ENCODE measurements at places on chromosomes 3 and 15.

DNA sequence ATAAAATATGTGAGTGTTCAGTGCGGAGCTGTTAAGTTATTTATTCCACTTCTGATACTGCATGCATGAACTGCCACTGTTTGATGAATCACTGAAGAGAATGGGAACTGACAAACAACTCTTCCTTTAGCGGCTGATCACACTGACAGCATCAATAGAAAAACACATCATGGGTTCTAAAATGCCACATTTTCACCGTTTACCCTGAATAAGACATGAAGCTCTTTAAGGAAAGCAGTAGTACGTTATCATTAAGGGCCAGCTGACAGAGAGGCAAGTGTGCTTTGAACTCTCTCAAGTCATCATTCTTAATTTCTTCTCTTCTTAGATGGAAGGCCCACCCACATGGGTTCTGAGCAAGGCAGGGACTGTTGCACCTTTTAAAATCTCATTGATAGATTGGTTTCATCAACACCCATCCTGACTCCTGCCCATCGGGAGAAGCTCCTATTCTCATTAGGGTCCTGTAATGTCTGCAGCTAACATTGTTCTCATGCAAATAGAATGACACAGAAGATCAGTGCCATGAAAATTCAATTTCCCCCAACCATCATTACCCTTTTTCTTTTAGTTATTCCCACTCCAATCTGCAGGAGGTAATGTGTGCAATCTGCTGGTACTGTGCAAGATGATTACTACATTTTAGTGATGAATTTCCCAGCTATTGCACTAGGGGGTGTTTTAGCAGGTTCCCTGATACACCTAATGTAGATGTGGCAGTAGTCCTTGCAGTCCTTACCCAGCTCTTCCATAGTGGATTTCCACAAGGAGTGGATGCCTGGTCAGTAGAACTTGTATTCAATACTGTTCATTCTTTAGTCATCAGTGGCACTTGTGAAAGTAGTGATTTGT is 119.1 kb downstream of the ROBO2 start:
- no peak for DNase-seq

DNA sequence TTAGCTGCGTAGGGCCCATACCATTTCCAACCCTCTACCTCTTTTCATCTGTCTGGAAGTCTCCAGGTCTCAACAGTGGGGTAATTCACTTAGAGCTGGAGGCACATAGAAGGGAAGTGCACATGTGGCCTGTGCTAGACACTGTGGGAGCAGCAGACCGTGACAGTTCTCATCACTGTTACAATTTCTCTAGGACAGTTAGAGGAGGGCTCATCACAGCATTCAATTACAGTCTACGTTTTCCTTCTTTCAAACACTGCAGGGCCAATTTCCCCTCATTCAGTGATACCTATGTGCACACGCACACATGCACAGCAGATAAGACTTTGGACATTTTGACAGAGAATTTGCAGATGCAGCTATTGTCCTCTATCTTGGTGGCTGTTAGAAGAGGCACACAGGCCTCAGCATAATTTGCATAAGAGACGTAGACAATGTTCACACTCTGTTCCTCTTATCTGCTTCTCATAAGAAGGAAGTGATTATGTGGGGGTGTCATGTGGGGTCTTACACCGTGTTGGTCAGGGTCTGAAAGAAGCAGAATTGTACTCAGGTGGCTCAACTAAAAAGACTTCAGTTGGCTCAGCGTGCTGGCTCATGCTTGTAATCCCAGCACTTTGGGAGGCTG is 12.6 kb upstream of the HRG start:
- DNase-seq, result no peak

DNA sequence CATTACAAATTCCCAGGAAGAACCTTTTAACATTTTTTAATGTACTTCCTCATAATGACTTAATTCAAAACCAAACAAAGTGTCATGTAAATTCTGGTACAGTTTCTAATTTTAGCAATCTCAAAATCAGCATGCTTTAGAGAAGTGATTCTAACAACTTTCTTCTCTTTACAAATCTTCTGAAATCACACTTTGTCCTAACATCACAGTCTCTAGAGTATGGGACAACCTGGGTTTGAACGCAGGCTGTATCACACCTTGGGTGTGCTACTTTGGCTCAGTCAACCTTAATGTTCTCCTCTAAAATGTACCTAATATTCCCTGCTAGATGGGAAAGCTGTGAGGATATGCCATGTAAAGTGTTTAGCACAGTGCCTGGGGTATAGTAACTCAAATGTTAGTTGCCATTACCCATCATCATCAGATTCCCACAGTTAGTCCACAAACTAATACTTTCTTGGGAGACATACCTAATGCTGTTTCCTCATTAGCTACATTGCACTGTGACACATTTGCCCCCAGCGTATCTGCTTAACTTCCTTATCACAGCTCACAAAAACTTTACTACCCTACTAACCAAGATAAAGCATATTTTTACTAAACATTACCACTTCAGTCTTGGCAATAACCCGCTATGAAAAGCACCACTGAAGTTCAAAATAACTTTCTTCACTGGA is 3.1 kb downstream of the TSPAN3 start:
- DNase-seq, result no peak

GRCh38 chr3:187262360-187262759 is 29.2 kb downstream of the MASP1 start:
- DNase-seq, result no peak

GRCh38 chr3:60263191-60263590 is 988.1 kb downstream of the FHIT start:
- no peak for DNase-seq

DNA sequence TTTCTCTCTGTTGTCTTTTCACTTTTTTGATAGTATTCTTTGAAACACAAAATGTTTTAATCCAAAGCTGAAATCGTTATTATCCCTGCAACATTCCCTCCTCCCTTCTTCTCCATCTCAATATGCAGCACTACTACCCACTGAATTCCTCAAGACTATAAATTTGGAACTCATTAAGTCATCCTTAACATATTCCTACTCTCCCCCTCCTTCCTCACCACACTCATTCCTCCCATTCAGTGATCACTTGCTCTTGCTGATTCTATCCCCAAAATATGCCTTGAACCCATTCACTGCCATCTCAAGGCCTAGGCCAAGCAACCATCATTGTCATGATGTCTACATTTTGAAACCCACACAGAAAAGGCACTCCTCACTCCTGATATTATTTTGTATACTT is 2.4 kb upstream of the PIK3R4 start:
- no peak for DNase-seq

DNA sequence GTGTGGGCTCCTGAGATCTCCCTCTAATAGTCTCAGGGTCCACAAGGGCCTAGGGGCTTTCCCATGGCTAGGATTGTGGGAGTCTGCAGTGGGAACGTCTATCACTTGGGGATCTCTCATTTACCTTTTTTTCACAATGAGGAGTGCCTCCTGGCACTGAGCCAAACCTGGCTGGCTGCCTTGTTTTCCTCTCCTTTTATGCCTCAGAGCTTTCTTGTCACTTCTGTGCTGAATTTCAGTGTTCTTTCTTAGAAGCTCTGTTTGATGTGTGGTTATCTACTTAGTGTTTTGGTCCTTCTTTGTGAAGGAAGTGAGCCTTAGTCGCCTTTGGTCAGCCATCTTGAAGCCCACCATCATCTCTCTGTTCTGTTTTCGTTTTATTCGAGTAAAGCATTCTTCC is 33.9 kb downstream of the DOCK3 start:
- peak; percentile 28 for DNase-seq

GRCh38 chr3:64667887-64668581 is 19.8 kb downstream of the ADAMTS9 start:
- no peak for DNase-seq

DNA sequence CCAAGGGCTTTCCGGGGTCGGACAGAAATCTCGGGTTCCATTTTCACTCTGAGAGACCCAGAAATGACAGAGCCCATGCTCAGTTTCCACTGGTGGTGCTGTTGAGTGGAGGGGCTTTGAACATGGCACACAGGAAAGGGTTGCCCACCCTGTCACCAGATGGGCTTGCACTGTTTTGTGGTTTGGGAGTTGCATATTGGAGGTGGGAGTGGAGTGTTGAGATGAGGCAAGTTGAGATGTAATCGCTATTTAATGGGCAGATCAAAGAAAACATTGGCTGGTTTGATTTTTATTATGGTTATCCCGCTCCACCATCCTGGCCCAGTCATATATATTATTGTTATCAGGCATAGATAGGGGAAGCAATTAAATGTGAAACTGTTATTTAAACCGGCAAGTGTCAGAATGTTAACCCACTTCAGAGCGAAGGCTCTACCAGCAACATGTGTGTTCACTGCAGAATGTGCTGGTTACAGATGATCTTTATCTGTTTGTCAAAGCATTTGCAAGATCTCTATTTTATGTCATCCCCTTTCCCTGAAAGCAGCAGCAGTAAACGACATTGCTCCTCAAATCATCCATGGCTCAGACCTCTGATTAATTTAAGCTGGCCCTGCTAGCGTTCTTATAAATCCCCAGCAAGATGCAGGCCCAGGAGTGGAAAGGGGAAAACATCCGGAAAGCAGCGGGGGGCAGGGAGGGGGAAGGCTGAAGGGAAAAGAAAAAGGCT is 58.3 kb upstream of the TSEN2 start:
- DNase-seq, result no peak

Measured in CD4-positive, alpha-beta T cell treated with Interleukin-6 for 4 hours (primary cell).